Ammon's horn (tissue), 1 donor: ENCODE measurements at places on chromosomes 16 and 17.

GRCh38 chr16:29231244-29231643 lies 175.3 kb downstream of the NPIPB11 start:
- no peak for DNase-seq

GRCh38 chr17:57425431-57425830 lies 169.1 kb downstream of the MSI2 start:
- DNase-seq: no peak

GRCh38 chr17:68460715-68461114 lies 3.4 kb upstream of the WIPI1 start:
- DNase-seq: no peak

DNA sequence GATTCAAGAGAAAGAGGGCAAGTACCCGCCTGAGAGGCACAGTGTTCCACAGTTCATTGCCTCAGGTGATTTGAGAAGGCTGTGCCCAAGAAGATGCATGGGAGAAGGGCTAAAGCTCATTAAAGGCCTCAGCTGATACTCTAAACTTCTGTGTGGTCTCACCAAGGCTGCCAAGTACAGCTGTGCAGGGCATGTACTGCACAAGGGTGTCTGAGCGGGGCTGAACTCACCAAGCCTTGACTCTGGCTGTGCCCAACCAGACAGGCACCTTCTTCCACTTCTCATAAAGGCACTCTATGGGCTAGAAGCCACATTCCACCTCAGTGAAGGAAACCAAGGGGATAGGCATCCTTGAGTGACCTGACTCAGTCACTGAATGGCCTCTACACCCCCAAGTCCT lies 12.7 kb downstream of the LRRC75A start:
- DNase-seq: no peak

- no peak for DNase-seq
These were observed 13.1 kb upstream of the FAAP100 start for GRCh38 chr17:81565231-81565630.

GRCh38 chr16:88465387-88465983 lies 12.4 kb downstream of the ZFPM1 start:
- no peak for DNase-seq

- no peak for DNase-seq
These were observed 48.4 kb downstream of the CLEC16A start for GRCh38 chr16:10992797-10993196.

DNA sequence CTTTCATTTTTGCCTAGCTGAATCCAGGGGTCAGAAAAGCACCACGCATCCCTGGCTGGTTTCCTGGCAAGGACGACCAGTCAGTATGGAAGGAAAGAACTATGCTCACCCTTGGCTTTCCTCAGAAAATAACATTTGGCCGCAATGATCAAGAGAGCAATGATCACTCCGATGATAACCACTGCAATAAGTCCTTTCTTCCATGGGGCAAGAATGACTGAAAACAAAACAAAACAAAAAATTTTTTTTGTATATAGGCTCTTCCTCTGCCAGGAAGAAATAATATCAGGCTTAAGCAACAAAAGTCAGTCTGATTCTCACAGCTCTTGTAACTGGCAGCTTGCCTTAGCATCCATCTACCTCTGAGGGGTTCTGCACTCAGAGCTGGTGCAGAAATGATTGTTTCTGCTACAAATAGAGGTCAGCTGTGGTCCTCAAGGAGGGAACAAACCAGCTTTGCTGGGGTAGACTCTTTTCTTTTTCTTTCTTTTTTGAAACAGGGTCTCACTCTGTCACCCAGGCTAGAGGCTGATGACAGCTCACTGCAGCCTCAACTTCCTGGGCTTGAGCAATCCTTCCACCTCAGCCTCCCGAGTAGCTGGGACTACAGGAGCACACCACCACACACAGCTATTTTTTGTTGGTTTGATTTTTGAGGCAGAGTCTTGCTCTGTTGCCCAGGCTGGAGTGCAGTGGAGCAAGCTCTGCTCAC lies 35.7 kb downstream of the PECAM1 start:
- no peak for DNase-seq

GRCh38 chr17:48056879-48057278 lies 8.7 kb downstream of the NFE2L1 start:
- DNase-seq: no peak

GRCh38 chr17:29760279-29761039 lies 137.7 kb upstream of the CORO6 start:
- no peak for DNase-seq

- DNase-seq: no peak
These were observed 121.6 kb downstream of the ZNF423 start for GRCh38 chr16:49734331-49734730.

DNA sequence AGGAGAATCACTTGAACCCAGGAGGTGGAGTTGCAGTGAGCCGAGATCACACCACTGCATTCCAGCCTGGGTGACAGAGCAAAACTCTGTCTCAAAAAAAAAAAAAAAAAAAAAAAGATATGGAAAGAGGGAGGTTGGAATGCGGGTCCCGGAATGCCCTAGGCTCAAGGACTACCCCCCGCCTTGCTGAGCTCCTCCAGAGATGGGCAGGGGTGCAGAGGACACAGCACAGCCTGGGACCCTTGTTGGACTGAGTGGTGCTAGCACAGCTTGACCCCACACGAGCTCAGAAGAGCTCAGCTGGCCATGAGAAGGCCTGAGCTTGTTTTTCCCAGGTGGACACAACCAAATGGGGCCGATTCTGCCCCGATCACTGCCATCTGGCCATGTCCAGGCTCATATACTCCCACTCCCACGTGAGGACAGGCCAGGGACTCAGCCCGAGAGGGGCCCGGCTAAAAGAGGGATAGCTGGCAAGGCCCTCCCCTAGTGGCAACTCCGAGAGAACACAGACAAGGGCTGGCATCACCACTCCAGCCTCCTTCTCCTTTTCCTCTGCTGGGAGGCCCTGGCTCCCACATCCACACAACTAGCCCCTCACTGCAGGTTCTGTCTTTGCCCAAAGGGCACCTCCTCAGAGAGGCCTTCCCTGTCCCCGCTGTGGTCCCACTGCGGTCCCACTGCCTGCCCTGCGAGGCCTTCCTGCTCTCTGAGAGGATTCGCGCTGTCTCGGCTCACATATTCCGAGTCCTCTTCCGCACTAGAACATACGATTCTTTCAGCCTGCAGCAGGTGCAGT lies 11.0 kb downstream of the SGCA start:
- no peak for DNase-seq

- no peak for DNase-seq
These were observed 64.2 kb downstream of the SLC39A11 start for GRCh38 chr17:73028299-73028755.

DNA sequence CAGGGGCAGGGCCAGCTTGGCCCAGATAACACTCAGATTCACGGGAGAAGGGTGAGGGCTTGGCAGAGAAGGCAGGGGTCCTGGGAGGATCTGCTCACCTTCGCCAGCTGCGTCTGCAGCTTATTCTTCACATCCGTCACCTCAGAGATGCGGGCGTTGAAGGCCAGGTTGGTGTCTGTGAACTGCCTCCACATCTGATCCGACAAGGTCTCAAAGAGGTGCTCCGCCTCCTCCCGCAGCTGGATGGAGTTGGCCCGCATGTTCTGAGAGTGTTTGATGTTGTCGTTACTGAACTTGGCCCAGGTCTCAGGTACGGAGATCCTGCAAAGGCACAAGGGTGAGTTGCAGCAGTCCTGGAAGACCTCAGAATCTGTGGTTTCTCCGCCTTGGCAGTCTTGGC lies 18.9 kb downstream of the TEKT5 start:
- no peak for DNase-seq

GRCh38 chr17:30996486-30996885 lies 25.6 kb downstream of the RNF135 start:
- no peak for DNase-seq

- no peak for DNase-seq
These were observed 855 bp downstream of the TUFM start for GRCh38 chr16:28845293-28845692.

DNA sequence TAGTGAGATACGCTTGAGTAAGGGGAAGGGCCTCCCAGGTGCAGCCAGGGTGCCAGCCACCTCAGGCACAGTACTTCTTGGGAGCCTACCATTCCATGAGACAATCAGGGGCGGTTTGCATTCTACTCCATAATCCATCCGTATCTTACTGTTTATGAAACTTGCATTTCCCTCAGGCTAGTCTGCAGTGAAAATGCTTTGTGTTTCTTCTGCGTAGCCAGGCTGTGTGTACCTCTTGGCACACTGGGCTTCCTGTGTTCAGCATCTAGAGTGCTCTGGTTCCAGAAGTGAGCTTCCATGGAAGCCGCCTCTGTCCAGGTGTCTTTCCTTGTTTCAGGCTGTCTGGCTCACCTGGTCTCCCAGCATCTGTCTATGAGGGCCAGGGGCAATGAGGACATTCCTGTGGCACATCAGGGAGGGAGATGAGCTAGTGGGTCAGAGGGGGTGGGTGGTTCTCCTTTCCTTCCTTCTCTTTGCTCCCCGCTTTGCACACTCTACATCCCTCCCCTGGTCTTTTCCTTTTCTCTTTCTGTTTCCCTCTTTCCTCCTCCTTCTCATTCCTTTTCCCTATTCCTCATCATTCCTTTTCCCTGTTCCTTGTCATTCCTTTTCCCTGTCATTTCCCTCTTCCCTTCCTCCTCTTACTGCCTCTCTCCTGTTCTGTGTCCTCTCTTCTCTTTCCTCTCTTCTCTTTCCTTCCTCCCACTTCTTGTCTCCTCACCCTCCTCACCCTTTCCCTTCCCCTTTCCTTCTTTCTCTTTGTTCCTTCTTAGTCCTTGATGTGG lies 386.5 kb downstream of the CPPED1 start:
- DNase-seq: no peak

GRCh38 chr17:44360826-44361225 lies 2.8 kb downstream of the FAM171A2 start:
- no peak for DNase-seq

GRCh38 chr17:32784113-32784512 lies 92.8 kb downstream of the MYO1D start:
- no peak for DNase-seq

DNA sequence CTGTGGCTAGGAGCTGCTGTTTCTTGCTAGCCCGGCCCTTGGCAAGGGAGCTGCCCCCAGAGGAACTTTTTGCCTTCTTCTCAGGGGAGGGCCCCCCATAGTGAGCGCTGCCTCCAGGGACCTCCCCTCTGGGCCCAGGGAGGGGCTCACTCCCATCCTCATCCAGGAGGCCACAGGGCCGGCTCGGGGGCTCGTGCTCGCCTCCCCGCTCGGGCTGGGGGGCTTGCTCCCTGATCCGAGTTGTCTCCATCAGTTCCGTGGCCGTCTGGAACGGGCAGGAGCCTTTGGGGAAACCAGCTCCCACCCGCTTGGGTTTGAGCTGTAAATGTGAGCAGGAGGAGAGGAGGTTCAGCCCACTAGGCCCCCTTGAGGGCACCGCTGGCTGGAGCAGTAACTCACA lies 4.1 kb upstream of the SMIM5 start:
- no peak for DNase-seq
